Breast epithelium (tissue), 4 donors: ENCODE measurements at places on chromosomes 2 and 18.

- no peak for DNase-seq
Observed at GRCh38 chr2:130728007-130728454, 839 bp upstream of the GPR148 start.

- no peak for DNase-seq
Observed at GRCh38 chr2:216606551-216607276, 26.5 kb upstream of the IGFBP2 start.

GRCh38 chr2:64326578-64327050 is 127.3 kb upstream of the LGALSL start:
- DNase-seq = no peak

- DNase-seq = no peak
Observed at GRCh38 chr2:45867800-45868199, 216.3 kb downstream of the PRKCE start.

DNA sequence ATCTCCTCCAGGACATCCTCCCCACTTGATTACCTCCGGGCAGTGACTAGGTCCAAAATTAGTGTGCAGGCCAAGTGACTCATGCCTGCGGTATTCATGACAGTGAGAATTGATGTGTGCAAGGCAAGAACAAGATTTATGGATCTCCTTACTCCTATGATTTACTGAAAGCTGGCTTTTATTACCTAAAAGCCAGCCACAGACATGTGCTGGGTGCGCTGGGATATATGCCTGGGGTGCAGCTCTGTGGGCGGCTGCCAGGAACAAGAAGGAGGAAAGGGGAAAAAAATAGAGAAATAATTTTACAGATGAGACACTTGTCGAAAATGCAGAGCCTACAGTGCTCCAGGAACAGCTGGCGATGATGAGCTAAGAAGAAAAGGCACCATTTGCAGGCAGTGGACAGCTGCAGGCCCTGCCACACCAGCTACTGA is 359.3 kb downstream of the CMPK2 start:
- DNase-seq = no peak
